Activated CD4-positive, CD25-positive, alpha-beta regulatory T cell (primary cell): ENCODE measurements at places on chromosomes 11 and 22.

GRCh38 chr11:44334356-44335004, 24.5 kb upstream of the ALX4 start:
- DNase-seq, result no peak

GRCh38 chr22:49934891-49935557, 16.6 kb downstream of the CRELD2 start:
- DNase-seq, result peak; percentile 93

GRCh38 chr11:92627615-92628256, 341.7 kb upstream of the MTNR1B start:
- no peak for DNase-seq

DNA sequence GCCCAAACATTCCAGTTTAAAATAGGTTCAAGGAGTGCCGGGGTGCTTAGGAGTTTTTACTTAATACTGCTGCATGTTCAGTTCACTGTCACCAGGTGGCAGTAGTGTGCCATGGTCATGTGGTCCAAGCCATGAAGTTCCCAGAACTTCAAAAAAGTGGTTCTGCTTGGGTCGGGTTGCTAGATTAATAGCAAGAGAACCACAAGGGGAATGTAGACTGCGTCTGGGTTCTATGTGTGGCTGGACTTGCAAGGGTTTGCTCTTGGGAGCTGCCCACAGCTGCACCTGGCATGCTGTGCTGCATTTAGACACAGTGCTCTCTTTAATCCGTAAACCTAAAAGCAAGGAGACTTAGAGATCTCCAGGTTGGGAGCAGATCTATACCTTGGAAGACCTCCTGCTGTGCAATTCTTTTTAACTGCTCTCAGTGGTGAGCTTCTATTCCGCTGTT, 6.5 kb upstream of the SPON1 start:
- DNase-seq, result peak; percentile 22

DNA sequence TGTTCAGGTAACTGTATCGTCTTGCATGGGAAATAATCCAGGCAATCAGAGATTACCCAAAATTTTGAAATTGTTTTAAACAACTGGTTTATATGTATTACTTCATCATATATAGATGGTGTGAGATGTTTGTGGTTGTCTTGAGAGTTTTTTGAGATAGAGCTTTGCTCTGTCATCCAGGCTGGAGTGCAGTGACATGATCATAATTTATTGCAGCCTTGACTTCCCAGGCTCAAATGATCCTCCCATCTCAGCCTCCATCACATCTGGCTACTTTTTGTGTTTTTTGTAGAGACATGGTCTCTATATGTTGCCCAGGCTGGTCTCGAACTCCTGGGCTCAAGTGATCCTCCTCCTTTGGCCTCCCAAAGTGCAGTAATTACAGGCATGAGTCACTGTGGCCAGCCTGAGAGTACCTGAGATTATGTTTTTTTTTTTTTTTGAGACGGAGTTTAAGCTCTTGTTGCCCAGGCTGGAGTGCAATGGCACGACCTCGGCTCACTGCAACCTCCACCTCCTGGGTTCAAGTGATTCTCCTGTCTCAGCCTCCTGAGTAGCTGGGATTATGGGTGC, 11.5 kb downstream of the CTNND1 start:
- DNase-seq, result no peak

- no peak for DNase-seq
These were observed 25.9 kb upstream of the RAB30 start for GRCh38 chr11:83097429-83098075.

DNA sequence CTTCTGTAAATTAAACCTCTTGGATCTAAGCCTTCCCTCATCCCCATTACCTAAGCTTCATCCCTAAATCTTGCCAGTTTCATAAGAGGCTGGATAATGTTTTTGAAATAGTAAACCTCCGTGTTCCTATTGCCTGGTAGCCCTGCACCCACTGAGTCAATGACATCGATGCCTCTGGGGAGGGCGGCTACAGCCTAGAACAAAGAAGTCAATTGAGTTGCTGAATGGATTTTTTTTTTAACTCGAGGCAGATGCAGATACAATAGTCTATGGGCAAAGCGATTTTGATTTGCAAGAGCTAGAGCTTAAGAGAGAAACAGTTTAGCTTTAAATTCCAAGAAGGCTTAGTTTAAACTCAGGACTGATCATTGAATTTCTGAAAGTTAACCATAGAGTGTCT, 121.3 kb downstream of the NECTIN1 start:
- no peak for DNase-seq

DNA sequence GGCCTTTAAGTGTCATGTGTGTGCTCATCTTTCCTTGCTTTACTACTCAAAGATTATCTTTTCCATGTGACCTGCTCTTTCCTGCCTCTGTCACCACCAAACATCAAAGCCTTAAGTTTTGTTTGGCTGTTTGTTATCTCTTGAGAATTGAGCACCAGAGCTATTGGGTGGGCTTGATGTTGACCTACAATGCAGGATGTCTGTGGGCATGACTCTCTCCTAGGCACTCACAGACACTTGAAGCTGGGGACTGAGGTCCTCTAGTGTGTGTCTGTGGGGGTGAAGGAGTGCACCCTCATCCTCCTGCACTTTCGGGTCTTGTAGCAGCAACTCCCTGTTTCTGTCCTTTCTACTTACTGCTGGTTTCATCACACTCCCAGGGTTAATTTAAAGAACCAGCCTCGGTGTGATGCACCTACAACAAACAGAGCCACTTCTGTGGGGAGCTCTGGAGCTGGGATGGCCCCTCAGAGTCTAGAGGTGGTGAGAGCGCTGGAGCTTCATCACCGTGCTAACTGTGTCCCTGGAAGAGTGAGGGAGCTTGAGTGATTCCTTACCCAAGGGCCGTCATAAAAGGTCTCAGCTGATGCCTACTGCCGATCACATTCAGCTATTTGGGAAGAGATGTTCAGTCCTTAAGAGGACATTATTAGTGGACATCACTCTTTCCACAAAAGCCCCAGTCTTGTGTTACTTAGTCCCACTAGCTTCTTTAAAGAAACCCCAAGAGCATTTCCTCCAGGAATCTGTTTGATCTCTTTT, 56.3 kb downstream of the LRRC74B start:
- no peak for DNase-seq

DNA sequence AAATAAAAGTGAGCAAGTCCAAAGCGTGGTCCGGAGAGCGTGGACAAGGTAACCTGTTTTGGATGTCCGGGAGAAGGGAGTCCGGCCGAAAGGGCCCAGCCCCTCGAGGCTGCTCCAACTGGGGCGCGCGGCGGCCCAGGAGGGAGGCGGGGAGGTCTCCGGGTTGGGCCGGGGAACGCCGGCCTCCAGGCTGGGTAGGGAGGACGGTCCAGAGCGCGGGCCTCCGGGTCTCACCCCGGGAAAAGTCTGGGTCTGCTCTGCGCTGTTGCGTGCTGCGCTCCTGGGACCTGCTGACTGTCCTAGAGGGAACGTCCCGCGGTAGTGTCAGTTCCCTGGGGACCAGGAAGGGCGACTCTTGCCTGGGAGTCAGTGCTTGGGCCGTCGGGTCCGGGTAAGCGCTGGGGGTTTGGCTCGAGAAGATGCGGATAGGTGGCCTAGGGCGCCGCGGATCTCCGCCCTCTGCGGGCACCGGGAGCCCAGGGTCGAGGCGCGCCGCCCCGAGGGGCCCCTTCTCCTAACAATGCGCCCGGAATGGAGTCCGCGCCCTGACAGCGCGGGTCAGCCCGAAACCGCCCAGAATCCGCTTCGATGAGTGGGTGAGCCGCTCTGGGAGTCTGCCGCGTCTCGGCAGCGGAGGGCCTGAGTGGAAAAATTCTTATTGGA, 988 bp upstream of the FLI1 start:
- no peak for DNase-seq

DNA sequence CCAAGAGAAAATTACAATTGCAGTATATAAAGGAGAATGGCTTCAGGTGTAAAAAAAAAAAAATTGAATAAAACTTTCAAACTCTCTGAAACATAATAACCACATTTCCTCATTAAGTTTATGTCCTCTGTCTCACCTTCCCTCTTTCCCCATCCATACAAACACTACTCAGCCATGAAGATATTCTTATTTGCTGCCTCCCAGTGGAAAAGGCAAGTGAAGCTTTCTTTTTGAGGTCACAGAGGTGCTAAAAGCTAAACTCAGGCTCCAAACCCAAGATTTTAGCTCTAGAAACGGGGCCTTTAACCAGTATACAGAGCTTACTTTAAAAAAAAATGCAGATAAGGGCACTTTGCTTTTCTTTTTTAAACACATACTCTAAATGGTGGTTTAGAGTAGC, 1568.5 kb downstream of the FAM181B start:
- no peak for DNase-seq

GRCh38 chr11:64851831-64852351, 7.4 kb upstream of the CDC42BPG start:
- DNase-seq, result no peak

- DNase-seq, result no peak
These were observed 29.7 kb upstream of the DDX6 start for GRCh38 chr11:118820412-118821357.

- peak; percentile 56 for DNase-seq
These were observed 194.1 kb downstream of the IGLL1 start for GRCh38 chr22:23385678-23386631.

GRCh38 chr11:67027483-67027930, 4.6 kb downstream of the SYT12 start:
- DNase-seq, result no peak

DNA sequence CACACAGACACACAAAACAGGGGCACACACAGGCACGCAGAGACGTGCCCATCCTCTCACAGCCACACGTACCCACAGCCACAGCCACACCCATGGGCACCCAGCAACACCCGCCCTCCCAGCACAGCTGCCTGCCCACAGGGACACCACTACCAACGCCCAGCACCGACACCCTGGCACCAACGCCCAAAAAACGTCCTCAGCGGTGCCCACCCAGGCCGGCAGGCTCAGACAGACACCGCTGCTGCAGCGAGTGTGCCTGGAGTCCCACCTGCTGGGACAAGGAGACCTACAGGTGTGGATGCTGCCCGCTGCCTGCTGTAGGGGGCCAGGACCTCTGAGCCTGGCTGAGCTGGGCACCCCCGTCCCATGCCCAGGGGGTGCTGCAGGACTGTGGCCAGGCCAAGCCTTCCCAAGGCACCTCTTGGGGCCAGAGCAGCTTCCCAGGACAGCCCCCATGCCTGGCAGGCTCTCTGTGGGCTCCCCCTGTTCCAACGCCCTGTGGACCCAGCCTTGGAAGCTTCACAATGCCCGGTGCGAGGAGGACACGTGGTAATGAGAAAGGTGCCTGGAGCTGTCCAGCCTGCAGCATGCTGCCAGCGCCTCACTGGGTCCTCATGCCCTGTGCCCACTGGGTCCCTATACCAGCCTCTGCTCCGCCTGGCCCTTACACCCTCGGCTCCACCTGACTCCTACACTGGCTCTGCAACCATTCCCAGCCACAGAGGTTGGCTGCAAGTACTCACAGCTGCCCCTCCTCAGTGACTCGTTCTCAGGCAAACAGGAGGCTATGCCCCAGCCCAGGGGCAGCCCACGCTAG, 45.8 kb upstream of the TH start:
- DNase-seq, result no peak

- DNase-seq, result no peak
These were observed 24.9 kb downstream of the CLPB start for GRCh38 chr11:72409458-72409857.
